ENCODE measurements at places on chromosomes 12 and 14.
A peak's percentile ranks its signal among the peaks of the same experiment; 100 is the strongest.

- DNase-seq: no peak
Observed at GRCh38 chr12:111055181-111055880, 135.0 kb upstream of the MYL2 start.

GRCh38 chr14:54920052-54920451 lies 17.4 kb upstream of the GCH1 start:
- no peak for DNase-seq

- no peak for DNase-seq
Observed at GRCh38 chr12:112973818-112974231, 4.5 kb upstream of the OAS2 start.

GRCh38 chr12:71164568-71165197 lies 6.9 kb upstream of the TSPAN8 start:
- DNase-seq: peak; percentile 16

- DNase-seq: no peak
Observed at GRCh38 chr12:9115731-9116559, at the start of gene A2M. Gene A2M (minus strand): TSS chr12:9115919. CDS start chr12:9115849, 70 bp downstream.

DNA sequence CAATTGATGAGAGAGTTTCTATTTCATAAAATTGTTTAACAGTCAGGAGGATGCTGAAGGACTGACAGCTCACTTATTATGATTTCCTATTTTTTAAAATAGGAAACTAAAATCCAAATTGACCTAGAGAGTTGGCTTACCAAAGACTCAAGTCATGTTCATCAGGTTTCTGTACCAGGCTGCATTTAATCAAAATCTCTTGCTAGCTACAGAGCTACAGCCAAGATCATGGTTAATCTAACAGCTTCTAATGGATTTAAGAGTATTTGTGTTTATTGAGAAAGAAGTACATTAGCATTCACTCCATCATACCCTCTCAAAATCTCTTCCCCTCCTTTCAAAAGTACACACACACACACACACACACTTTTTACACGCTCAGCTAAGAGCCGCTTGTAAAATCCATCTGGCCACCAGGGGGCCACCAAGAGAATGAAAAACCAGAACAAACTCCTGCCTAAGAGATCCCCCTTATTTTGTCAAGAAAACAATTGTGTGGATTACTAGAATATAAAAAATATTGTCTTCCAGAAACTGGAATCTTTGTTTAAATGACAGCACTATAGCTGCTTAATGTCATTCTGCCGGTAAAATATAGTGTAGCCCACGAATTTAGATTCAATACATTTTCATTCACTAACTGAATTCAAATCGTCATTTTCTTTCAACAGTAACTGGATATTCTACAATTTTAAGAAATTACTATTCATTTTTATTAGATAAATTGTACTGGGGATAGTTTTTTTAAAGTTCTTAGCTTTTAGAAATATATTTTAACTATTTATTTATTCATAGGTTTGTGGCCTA lies 334.0 kb downstream of the BTG1 start:
- peak; percentile 63 for DNase-seq
